Inflammatory macrophage treated with lipopolysaccharide for 4 hours (primary cell): ENCODE measurements at places on chromosomes 13 and 19.

- no peak for DNase-seq
Measured at GRCh38 chr13:112744168-112745021, 54.6 kb downstream of the ATP11A start.

DNA sequence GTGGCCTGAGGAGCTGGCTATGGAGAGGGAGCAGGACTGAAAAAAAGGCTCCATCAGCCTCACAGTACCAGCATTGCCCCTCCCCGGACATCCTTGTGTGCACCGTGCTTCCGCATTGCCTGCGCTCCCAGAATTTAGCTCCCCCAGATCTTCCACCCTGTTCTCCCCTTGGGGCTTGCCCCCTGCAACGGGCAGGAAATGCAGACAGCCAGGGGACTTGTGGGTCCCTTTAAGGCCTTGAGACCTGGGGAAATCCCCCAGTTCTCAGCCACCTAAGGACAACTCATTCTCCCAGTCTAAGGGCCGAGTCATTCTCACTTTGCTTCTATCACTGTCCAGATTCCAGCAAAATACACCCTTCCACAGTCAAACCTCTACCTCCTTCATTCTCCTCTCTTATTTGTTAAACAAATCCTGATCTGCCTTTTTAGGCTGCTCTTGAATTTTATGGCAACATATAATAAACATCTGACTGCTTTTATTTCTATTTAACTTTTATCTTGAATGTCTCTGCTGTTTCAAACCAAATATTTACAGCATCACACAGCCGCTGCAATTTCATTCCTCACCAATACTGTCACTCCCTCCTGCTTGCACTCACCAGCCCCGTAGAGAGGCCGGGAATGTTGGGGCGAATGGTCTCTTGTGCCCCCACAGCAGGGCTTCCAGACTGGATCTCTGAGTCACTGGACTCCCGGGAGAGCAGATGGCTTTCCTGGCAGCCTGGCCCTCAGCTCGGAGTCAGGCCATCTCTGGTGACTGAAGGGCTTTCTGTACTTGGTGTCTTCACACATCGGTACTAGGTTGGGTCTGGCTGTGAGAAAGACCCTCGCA, 221.9 kb downstream of the TSHZ3 start:
- no peak for DNase-seq

- DNase-seq, result peak; percentile 90
Measured at GRCh38 chr19:54616821-54617560, 13.3 kb upstream of the LILRB1 start.

GRCh38 chr13:60435762-60436374, 38.8 kb downstream of the TDRD3 start:
- DNase-seq, result no peak

DNA sequence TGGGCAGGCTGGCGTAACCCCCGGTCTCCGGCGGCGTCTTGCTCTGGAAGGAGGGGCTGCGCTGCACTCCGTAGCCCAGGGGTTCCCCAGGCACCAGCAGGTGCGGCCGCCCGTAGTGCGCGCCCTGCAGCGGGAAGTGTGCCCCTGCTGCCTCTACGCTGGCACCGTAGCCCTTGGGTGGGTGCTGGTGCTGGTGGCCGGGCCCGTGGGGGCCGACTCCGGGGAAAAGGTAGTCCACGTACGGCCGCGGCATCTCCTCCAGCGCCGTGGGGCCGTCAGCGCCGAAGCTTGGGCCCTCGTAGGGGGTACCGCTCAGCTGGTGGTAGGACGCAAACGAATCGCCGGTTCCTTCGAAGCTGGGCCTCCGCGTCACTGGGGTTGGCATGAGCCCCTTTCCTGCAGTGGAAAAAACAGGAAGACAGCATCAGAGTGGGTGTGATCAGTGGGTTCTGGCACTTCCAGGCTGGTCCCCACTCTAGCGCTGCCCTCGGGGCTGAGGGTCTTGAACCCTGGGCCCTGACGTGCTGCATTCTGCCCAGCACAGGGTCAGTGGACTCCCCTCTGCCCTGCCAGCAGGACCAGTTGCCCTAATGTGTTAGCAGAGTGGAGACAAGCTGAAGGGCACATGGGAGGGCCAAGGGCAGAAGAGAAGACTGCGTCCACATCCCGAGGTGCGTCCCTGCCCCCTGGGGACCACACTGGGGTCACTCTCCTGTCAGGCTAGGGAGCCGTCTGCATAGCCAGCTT, 72.3 kb downstream of the LATS2 start:
- no peak for DNase-seq

GRCh38 chr13:28333204-28333881, 161.6 kb downstream of the FLT1 start:
- DNase-seq, result no peak

GRCh38 chr19:47315125-47315821, 5.6 kb downstream of the C5AR1 start:
- peak; percentile 99 for DNase-seq

GRCh38 chr13:101556676-101557123, 104.2 kb downstream of the ITGBL1 start:
- DNase-seq, result no peak

DNA sequence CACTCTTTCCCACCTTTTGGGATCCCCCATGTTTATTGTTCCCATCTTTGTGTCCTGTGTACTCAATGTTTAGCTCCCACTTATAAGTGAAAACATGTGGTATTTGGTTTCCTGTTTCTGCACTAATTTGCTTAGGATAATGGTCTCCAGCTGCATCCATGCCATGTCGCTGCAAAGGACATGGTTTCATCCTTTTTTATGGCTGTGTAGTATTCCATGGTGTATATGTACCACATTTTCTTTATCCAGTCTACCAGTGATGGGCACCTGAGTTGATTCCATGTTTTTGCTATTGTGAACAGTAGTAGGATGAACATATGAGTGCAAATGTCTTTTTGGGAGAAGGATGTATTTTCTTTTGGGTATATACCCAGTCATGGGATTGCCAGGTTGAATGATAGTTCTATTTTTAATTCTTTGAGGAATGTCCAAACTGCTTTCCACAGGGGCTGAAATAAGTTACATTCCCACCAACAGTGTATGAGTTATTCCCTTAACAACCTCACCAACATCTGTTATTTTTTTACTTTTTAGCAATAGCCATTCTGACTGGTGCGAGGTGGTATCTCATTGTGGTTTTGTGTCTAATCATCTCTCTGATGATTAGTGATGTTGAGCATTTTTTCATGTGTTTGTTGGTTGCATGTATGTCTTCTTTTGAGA, 55.7 kb upstream of the MEDAG start:
- no peak for DNase-seq

DNA sequence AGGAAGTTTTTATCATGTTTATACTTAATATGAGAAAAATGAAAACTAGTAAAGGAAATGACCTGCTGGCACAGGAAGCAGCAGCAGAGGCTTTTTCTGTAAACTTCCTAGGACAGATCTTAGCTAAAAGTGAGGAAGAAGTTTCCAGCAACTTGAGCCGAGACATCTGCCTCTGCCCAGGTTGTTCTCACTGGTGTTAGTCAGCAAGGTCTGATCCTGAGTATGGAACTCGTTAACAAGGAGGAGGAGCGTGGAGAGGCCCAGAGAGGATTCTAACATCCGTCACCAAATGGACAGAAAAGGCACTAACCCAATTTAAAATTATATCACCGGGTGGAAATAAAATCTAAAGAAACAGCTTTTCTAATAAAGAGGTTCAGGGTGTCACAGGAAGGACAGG, 43.6 kb downstream of the PHF11 start:
- no peak for DNase-seq

- no peak for DNase-seq
Measured at GRCh38 chr13:31901985-31902384, 129.6 kb upstream of the FRY start.
